Urothelium cell line (cell line): ENCODE measurements at places on chromosomes 7 and 10.

DNA sequence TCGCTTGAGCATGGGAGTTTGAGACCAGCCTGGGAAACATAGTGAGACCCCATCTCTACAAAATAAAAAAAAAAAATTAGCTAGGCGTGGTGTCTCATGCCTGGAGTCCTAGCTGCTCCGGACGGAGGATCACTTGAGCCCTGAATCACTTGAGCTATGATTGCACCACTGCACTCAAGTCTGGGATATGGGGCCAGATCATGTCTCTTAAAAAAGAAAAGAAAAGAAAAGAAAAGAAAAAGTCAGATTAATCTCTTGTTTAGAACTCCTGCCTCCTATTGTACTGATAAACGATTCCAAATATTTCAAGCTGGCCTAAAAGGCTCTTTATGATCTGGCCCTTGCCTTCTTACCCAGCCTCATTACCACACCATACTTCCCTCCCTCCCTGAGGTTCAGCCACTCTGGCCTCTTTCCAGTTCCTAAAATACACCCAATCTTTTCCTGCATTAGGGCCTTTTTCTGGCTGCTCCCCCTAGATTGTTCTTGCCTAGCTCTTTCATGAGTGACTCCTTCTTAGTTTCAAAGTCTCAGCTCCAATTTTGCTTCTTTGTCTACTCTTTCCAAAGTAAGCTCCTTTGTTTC lies 41.7 kb downstream of the VCL start:
- DNase-seq, result no peak

- no peak for DNase-seq
Observed at GRCh38 chr10:88065383-88066049, 202.1 kb downstream of the PTEN start.

GRCh38 chr7:117803476-117803875 lies 69.8 kb downstream of the CTTNBP2 start:
- no peak for DNase-seq

- DNase-seq, result no peak
Observed at GRCh38 chr7:142838461-142839213, 16.2 kb upstream of the EPHB6 start.

- no peak for DNase-seq
Observed at GRCh38 chr7:158157460-158157859, 430.2 kb downstream of the PTPRN2 start.

- DNase-seq, result no peak
Observed at GRCh38 chr10:48807791-48808470, 123.3 kb downstream of the WDFY4 start.

DNA sequence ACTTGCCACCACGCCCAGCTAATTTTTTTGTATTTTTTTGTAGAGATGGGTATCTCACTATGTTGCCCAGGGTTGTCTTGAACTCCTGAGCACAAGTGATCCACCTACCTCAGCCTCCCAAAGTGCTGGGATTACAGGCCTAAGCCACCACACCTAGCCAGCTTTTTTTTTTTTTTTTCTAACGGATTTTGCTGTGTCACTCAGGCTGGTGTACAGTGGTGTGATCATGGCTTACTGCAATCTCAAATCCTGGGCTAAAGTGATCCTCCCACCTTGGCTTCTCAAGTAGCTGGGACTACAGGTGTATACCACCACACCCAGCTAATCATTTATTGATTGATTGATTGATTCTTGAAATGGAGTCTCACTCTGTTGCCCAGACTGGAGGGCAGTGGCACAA lies 106.0 kb upstream of the TRIM24 start:
- DNase-seq, result no peak

- no peak for DNase-seq
Observed at GRCh38 chr7:87007038-87007437, 52.4 kb downstream of the ELAPOR2 start.

- DNase-seq, result no peak
Observed at GRCh38 chr10:116848032-116848943, 1.0 kb upstream of the ENO4 start.

DNA sequence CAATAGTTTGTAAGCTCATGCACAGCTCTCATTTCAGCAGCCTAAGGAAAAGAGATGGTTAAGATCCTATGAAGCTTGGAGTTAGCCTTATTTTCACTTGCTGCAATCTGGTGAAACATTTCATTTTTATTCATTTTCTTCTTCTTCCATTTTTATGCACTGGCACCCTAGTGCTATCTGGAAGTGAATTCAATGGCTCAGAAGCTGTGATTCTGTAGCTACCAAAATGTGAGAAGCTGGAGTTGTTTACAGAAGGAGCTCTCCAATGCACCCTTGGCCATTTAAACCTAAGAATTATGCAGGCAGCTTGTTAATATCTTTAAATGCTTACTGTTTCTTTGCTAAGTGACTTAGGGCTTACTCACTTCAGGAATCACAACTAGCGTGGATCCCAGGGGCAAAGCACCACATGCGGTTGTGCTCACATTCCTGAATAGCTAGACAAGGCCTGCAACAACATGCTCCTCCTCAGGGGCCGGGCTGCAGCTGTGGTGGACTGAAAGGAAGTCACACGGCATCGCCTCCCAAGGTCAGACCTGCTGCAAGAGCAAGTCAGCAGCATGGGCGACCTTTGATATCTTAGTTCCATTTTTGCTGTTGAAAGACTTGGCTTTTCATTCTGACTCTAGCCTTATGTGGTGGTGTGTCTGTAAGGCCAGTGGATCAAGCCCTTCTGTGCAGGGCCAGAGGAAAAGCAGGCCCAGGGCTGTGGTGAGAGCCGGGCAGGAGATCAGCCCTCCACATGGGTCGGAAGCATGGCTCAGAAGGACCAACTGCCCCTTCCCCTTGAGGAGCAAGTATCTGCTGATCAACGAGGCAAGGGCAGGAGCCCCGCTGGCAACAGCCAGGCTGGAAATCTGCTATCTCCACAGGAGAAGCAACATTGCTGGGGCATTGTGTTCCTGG lies 91.9 kb upstream of the MBL2 start:
- peak; percentile 92 for DNase-seq

GRCh38 chr10:121436281-121436629 lies 162.0 kb downstream of the FGFR2 start:
- no peak for DNase-seq

DNA sequence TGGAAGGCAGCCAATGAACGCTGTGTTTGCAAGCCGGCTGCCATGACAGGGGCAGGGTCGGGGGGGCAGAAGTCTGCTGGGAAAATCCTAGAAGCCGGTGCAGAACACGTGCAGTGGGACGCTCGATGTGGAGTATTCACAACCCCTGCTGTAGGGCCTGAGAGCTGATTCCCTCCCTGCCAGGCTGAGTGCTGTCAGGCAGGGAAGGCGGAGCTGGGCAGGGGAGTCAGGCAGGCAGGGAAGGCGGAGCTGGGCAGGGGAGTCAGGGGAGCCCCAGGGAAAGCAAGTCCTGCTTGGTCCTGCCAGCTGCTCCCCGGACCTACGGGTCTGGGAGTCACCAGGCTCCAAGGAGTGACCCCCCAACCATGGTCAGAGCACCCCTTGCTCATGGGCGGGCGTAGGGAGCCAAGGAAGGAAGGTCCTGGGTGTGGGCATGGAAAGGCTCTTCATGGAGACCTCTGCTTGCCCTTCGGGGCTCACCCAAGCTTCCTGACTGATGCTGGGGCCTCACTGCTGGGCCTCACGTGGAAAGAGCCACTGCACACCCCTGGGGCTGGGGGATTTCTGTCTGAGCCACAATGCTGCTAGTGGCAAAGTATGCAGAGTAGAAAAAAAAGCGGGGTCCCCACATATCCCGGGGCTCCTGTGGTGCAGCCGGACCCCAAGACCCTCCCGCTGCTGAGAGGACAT lies 4.2 kb downstream of the CNPY1 start:
- DNase-seq, result no peak
